ENCODE measurements at places on chromosomes 1 and 21.

DNA sequence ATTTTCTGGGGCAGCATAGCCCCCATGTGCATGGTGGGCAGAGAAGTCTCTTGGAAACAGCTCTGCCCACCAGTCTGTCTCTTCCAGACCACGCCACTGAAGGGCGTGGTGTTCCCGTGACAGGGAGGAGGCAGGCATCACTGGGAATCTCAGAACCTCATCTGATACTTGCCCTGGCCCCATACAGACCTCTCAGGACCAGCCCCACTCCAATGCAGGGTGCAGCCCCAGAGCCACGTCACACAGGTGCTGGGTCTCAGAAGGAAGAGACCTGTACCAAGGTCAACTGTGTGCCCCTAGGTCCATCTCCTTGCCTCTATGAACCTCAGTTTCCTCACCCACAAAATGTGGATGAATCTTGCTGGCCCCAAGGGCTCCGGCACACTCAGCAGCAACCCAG, 7.3 kb downstream of the RAP1GAP start:
- no peak for DNase-seq

DNA sequence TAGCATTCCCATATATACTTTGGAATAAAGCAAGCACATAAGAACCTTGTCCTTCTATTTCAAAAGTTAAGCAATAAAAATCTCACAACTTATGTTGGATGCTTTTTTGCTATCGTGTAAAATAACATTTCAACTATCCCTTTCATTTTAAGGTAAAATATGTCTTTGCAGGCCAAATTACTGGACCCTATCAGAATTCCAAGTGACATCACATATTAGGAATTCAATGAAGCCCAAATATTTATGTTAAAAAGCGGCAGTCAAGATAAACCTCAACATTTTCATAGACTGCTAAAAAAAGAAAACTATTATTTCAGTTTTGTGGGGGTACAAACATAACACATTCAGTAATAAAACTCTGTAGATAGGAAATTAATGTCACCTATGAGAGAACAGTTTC, 252.0 kb downstream of the KCTD3 start:
- no peak for DNase-seq

DNA sequence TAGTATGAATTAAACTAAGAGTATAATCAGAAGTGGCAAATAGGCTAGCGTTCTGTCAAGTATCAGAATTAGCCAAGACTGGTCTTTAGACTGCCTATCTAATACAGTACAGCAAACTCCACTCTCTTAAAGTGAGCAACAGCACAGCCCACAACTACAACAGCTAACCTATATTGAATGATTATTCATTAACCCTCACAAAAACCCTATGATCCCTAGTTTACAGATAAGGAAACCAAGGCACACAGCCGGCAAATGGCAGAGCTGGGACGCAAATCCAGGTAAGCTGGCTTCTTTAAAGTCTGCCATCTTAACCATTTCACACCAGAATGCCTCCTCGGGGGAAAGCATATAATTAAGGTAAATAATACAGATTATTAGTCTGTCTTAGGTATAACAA, 52.0 kb downstream of the TP53BP2 start:
- DNase-seq: no peak

- no peak for DNase-seq
Observed at GRCh38 chr1:42922687-42923366, 35.8 kb downstream of the SLC2A1 start.

DNA sequence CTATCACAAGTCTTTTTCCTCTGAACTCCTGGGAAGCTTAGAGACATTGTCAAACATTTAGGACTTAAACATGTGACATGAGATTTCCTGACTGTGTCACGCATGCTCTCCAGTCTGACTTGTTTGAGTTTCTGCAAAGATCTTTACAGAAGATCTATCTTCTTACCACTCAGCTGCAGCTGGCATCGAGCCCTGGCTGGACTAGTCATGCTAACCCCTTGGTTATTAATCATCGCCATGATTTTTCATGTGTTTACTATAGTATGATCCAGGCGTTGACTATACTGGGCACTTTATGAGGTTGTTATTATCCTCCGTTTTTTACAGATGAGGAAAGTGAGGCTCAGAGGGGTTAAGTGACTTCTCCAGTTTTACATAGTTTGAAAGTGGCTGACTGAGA, 18.1 kb upstream of the IRF2BP2 start:
- no peak for DNase-seq

- no peak for DNase-seq
Observed at GRCh38 chr21:42341776-42342542, 8.8 kb downstream of the TFF2 start.

DNA sequence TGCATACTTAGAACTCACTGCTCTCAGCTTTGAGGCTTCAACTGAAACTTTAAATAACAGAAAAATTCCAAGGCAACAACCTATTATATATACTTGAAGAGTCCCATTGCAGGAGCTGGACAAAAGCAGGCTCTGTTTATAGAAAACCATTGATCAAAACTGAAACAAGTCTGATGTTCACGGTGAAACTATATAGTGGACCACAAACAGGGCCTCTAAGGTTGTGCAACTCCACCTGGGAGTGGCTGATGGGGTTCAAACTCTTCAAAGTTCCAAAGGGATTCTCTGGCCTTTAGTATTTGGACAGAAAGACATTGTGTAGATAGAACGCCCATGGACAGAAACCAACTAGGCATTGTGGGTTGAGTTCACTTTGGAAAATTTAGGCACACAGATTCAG, 140.3 kb downstream of the ZC3H11B start:
- no peak for DNase-seq

DNA sequence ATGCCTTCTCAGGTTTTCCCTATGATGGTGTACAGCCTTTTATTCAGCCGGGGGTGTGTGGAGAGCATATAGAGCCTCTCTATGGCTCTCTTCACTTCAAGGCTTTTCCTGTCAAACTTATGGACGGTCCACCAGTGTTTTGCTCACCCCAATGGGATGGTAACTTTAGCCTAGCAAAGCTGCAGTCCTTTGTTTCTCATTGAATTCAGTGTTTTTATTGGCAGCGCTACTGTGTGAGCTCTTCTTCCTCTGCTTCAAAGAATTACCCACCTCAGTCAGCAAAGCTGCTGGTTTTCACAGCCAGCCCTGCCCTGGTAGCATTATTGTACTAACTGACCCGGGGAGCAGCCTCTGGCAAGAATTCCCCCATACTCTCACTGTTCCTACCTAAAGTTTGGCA, 145.3 kb upstream of the RRP15 start:
- no peak for DNase-seq

DNA sequence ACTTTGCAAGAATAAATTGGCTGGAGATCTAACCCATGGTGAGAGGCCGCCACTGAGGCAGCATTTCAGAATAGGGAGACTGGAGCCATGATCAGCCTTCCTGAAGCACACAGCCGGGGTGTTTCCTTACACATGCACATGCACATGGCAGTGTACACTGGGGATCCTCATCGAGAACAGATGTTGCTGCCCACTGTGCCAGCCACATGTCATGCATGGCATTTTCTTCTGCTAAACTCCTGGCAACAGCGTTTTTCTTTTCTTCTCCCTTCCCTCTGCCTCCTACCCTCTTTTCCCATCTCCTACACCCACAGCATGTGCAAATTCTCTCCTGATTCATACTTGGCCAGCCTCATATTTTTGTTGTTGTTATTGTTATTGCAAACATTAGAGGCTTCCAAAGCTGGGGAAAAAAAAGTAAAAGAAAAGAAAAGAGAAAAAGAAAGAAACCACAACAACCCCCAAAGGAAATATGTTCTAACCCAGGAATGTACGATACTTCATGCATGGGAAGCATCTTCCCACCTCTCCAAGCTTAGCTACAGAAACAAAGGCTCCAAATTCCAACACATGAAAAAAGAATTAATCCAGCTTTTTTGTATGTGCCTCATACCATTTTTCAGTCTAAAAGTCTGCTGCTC, 344.0 kb downstream of the ASTN1 start:
- no peak for DNase-seq

DNA sequence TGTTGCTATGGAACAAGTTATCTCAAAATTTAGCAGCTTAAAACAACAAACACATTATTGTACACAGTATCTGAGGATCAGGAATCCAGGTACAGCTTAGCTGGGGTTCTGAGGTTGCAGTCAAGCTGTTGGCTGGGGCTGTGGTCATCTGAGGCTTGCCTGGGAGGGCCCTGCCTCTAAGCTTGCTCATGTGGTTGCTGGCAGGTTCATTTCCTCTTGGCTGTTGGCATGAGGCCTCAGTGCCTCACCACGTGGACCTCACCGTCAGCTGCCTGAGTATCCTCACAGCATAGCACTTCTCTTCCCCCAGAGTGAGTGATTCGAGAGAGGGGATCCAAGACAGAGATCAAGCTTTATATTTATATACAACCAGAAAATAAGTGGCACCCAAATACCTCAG, 18.6 kb downstream of the NTPCR start:
- peak; percentile 41 for DNase-seq

DNA sequence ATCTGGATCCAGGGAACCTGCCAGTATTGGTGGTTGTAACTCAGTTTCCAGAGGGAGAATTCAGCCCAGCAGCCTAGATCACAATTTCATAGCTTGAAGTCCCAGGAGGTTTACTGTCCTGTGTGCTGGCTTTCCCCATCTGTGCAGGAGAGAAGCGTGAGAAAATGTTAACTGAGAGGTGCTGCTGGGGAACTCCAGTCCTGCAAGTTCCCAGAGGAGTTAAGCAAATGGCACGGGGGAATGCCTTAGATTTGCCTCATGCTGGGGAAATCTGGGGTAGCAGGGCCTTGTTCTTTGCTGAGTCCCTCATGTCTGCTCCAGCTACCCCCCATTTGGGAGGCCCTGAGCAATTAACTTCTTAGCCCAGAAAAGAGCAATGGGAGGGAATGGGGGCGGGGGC, 25.1 kb upstream of the SLAMF6 start:
- no peak for DNase-seq

DNA sequence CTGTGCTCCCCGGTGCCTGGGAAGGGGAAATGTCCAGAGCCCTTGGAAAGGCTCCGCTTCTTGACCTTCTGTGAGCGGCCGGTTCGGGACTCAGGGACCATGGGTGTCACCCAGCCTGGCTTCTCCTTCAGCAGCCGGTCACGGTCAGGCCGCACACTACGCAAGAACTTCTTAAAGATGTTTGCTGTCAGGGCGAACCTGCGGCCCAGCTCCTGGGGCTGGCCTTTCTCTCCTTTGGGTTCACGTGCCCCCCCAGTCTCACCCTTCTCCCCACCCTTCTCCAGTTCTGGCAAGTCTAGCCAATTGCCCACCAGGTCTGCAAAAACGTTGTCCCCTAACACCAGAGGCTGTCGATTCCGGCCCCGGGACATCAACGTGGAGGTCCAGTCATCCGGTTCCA, 12.1 kb downstream of the INKA2 start:
- DNase-seq: no peak

- peak; percentile 30 for DNase-seq
Observed at GRCh38 chr1:180912801-180913565, at the start of gene KIAA1614. KIAA1614 (plus strand) TSS chr1:180912897; CDS start chr1:180913244, 347 bp downstream.

- DNase-seq: no peak
Observed at GRCh38 chr1:245810789-245811337, 656.1 kb downstream of the KIF26B start.

- peak; percentile 27 for DNase-seq
Observed at GRCh38 chr1:165910764-165911421, 83.5 kb downstream of the UCK2 start.

DNA sequence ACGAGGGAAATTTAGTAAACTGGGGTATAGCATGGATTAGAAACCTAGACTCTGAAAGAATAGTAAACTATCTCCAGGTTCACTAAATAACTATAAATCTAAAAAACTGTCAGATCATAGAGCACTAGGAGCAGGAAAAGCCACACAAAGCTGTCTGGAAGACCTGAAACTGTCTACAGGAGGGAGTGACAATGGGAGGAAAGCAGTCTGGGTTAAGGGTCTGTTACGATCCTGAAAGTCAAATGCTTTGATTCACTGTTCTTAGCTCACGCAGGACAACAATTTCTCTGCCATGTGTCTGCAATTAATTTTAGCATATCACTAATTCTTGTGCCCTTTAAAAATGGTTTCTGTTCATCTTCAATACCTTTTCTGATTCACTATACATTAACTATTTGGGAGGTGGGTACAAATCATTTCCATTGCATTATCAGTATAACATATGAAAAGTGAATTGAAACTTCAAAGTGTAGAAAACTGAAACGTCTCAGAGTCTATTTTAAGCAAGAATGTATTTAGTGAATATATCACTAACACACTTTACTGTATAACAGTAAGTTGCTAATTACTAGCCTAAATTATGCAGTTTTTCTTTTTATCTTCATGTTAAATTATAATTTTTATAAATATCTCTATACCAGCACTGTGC, 18.4 kb downstream of the CEP170 start:
- DNase-seq: no peak

GRCh38 chr1:117013309-117013858, 11.8 kb downstream of the CD101 start:
- no peak for DNase-seq

- no peak for DNase-seq
Observed at GRCh38 chr1:109241344-109241743, 8.0 kb upstream of the CELSR2 start.

DNA sequence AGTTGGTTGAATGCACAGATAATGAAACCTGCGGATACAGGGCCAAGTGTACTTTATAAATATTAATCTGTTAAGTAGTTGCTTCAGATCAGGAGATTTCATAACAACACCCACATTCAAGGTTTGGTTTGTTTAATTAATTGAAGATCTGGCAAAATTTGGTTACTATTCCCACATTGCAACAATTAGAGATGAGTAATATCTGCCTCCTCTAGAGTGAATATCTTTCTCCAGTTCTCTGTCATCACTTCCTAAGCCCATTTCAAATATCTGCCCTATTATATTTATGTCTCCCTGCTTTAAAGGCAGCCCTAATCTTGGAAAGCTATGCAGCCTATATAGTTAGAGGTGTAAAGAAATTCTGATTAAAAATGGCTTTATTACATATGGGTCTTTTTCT, 61.4 kb downstream of the PPP2R5A start:
- no peak for DNase-seq

DNA sequence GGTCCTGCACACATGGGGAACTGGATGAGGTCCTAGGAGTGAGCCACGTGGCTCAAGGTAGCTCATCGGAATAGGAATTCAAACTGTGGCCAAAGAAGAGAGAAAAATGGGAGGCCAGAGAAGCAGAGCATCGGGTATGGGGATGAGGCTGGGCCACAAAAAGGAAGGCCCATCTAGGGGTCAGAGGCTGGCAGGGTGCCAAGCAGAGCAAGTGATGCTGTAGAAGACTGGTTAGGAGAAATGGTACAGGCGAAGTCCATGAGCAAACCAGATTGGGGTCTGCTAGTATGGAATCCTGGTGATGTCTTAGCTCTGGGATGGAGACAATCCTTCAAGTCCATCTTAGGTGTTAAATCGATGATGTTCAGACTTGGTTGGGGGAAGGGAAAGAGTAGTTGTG, 68.0 kb downstream of the TEX35 start:
- DNase-seq: no peak

Data from heart right ventricle (tissue), 16 donors.